AML-193 (cell line): ENCODE measurements at places on chromosomes 7 and 10.

GRCh38 chr10:52949899-52950298, 177.3 kb upstream of the MBL2 start:
- no peak for DNase-seq

GRCh38 chr7:131056007-131056406, 271.7 kb upstream of the MKLN1 start:
- DNase-seq = no peak

- no peak for DNase-seq
Measured at GRCh38 chr7:26525398-26526264, 234.0 kb downstream of the SNX10 start.

- no peak for DNase-seq
Measured at GRCh38 chr10:15245530-15245929, 77.0 kb upstream of the NMT2 start.

DNA sequence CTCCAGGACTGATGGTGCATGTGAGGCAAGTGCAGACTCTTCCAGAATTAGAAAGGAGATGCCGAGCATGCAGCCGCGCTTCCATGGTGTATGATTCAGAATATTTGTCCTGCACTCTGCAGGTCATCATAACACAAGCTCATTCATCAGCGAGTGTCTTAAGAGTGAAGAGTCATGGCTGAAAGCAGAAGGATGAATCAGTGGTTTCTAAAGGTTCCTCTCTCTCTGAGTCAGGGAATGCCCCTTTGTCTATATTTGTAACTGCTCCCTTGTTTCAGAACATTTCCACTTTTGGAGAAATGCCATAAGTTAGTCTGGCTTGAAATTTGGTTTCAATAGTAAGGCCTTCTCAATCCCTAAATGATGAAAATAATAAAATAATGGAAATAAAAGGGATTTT, 52.3 kb downstream of the HECW1 start:
- DNase-seq = no peak

DNA sequence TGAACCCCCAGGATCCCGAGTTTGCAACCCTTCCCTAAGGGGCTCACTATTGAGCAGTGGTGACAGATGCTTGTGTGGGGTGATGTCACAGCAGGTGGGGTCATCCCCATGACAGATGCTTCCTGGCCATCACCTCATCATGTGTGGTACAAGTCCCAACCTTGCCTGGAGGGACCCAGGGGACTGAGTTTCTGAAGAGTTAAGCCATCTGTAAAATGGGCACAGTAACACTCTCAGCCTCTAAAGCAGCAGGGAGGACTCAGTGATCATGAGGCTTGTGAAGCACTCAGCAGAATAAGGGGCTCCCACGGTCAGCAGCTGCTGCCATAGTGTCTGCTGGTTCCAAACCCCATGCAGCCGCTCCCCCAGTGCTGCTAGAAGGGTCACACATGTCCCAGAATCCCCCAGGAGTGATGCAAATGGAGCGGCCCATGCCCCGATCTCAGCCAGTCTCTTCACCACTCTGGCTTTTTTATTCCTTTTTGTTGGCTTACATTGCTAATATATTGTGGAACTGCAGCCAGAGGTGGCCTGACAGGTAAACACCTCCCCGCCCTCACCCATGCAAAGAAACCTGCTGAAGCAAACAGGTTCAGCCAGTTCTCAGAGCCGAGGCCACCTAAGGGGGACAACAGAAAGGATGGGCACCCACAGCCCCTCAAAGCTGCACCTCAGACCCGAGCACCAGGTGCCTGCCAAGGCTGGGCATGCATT, 102.1 kb upstream of the PDGFA start:
- DNase-seq = no peak

GRCh38 chr7:80445351-80445750, 66.5 kb downstream of the GNAT3 start:
- DNase-seq = no peak

GRCh38 chr7:3922175-3922635, 621.2 kb downstream of the SDK1 start:
- DNase-seq = peak; percentile 3

- DNase-seq = no peak
Measured at GRCh38 chr7:2824678-2825461, 19.2 kb downstream of the GNA12 start.

GRCh38 chr7:45070254-45070642, 18.5 kb downstream of the NACAD start:
- DNase-seq = no peak

DNA sequence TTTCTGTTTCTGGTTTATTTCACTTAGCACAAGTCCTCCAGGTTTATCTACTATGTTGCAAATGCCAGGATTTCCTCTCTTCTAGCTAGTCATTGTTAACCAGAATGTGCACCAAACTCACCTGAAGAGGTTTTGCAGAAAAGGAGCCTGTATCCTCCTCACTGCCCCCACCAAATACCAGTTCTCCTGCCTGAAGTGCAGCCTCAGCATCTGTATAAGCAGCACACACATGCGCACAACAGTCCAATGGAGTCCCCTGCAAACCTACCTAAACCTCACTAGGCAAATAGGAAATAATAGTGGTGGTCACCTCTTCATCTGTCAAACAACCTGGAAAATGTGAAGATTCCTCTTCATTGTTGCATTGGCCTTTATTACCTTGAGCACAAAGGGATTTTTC, 237.8 kb downstream of the PAXIP1 start:
- DNase-seq = no peak

GRCh38 chr10:101565370-101565900, 22.6 kb downstream of the POLL start:
- no peak for DNase-seq

- no peak for DNase-seq
Measured at GRCh38 chr7:36605261-36606051, 118.8 kb downstream of the AOAH start.

DNA sequence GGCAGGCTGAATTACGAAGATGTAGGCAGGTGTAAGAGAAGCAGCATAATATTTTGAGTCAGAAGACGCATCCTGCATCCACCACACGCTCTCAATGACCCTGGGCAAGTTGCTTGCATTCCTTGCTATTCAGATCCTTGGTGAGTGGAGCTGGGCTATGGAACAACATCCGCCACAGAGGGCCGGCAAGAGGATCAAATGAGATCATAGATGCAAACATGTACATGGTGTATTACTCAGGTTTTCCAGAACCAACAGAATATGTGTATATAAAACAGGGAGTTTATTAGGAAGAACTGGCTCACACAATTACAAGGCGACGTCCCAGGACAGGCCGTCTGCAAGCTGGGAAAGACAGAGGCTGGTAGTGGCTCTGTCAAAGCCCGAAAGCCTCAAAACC, 51.5 kb downstream of the ADAM12 start:
- DNase-seq = no peak

GRCh38 chr7:128951296-128951695, 13.6 kb downstream of the IRF5 start:
- DNase-seq = no peak

- DNase-seq = no peak
Measured at GRCh38 chr10:50291261-50291850, 40.0 kb upstream of the ASAH2 start.

DNA sequence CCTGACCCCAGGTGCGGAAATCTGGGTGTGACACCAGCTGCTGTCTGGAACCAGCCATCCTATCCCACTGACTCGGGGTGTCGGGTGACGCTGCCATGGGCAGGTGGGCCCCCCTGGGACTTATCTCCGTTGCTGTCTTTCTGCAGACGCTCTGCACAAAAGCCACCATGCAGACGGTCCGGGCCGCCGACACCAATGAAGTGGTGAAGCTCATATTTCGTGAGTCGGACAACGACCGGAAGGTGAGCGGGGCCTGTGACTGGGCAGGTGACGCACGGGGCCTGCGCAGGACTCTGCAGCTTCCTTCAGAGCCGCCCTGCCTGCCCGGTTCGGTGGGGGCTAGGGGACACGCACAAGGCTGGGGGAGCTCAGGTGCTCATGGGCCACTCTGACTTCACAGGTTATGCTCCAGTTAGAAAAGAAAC, 36.6 kb downstream of the NKX6-2 start:
- no peak for DNase-seq

- DNase-seq = no peak
Measured at GRCh38 chr7:55070271-55070743, 51.5 kb downstream of the EGFR start.

DNA sequence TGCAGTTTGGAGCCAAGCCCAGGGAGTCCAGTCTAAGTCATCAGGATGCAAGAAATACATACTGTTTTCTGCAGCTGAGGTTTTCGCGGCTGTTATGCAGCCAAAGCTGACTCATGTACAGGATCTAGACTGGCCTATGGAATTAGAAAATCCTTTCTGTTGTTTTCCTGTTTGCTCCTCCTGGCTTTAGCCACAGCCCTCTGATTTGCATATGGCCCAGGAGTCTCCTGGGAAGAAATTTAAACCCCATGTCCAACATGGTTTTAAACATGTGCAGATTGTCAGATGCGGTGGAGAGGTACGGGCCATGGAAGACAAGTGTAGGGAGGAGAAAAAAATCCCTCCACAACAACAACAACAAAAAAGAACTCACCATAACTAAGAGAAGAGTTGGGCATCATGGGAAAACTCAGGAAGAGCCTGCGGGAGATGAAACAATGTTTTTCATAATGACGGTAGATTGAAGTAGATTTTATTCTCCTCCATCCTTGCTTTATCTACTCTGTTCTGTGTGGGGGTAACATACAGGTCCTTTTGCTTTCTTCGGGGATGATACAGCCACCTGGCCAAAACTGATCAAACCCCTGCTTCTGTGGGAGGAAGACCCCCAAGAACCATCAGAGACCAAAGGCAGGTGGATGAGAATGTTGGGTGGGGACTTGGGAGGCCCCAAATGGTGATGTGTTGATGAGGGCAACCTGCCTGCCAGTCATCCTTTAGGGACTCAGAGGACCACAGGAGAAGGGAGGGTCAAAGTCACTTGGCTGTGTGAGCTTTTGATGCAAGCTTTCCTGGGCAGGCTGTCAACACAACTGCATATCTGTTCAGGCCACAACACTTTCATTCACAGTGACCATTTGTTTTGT, 29.8 kb upstream of the GNA12 start:
- DNase-seq = no peak

GRCh38 chr10:7412237-7412927, 1.5 kb upstream of the SFMBT2 start:
- DNase-seq = no peak

DNA sequence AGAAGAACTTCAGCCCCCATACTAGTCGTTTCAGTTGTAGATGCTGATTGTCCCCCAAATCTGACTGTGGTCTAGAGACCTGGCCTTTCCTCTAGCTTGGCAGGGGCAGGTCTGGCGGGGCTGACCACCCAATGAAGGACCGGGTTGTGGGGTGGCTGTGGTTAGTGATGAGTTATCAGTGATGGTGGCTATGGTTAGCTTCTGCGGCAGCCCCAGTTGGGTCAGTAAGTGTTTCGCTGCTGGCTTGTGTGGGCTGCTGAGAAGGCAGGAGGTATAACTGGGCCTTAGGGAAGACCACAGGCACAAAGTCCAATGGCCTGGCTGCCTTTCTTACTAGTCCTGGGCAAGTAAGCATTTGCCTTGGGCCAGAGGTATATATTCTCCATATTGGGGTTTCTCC, 21.3 kb downstream of the VWA2 start:
- DNase-seq = no peak

- DNase-seq = no peak
Measured at GRCh38 chr7:43242628-43243255, 130.3 kb downstream of the HECW1 start.

GRCh38 chr10:62459072-62459471, 84.9 kb downstream of the ZNF365 start:
- DNase-seq = no peak

- DNase-seq = no peak
Measured at GRCh38 chr10:10132009-10132408, 885.7 kb upstream of the CELF2 start.

DNA sequence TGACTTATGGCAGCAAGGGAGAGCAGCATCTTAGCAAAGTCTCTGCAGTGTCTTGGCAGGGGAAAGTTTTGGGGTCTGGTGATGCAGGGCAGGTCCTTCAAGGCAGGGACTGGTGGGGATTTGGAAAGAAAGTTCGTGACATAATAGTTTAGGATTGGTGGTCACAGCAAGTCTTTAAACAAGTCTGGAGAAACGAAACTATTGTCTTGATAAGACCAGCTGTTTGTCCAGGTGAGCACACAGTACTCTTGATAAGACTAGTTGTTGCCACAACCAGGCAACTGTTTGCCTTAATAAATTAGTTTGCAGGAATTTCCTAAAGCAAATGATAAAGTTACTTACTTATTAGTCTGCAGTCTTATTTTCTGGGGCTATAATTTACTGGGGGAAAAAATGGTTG, 136.1 kb downstream of the AKR1D1 start:
- DNase-seq = no peak

DNA sequence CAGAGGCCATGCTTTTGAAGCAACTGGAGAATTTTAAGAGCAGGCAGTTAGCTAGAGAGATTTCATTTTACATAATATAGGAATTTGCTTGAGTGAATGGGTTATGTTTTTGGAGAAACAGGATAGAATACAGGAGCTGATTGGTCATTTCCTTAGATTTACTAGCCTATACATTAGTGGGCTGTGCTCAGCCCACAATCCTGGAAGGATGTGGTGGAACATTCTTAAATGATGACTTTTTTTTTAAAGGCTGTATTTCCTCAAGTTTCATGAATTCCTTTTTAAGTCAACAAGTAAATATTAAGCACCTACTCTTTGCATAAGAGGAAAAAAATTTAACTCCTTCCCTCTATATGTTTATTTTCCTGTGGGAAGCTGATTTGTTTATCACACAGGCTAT, 314.4 kb upstream of the BMPER start:
- DNase-seq = no peak

DNA sequence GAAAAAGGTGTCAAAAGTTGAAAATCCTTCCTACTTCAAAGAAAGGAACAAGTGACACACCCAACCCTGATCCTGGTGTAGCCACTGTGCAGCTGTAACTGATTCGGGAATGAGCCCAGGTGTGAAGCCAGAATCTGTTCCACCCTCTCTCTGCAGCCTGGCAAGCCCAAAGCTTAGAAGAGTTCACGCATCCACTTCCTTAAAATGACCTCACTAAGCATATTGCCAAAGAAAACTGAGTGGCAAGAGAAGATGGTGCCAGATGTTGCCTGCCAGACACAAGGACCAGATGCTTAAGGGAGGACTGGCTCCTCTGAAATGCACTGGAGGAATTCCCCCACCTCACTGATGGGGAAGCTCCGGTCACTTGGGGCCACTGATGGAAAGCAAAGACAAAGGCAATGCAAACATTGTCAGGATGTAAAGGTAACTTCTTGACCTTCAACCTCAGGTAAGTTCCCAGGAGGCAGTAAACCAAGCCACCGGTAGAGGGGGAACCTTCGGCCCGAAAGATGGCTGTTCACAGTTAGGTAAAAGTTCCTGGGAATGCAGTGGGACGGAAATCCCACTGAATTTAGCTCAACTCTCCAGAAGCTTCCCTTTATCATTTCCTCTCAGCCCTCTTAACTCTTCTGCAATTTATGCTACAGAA, 554.9 kb downstream of the KCNMA1 start:
- no peak for DNase-seq

- no peak for DNase-seq
Measured at GRCh38 chr7:113582471-113582870, 336.3 kb downstream of the PPP1R3A start.
